Mesenchymal stem cell (in vitro differentiated cells and primary cell): ENCODE measurements at places on chromosomes 6 and 20.

DNA sequence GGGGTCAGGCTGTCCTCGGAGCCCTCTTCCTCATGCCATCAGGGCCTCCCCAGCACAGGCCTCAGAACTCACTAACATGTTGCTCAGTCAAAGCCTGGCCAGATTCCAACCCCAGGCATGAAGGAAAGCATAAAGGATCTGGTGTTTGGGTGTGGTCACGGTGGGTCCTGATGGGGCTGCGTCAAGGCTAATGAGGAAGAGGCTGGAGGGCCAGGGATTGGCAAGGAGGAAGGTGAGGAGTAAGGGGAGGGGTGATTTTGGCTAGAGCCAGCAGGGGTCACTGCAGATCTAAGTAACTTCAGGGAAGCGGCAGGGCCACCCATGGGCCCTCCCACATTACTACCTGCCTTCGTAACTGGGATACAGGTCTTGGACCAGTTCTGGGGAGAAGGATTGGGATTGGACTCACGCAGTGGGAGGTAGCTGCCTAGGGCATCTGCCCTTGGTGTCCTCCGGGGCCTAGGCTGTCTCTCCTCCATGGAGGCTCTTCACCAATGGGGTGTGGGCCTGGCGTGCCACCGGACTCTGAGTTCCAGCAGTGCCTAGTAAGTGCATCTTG, 36.2 kb upstream of the MRPS18A start:
- peak; percentile 61 for DNase-seq
- no peak overlapping the region for H3K27ac ChIP-seq
- H3K36me3 ChIP-seq: no peaks in the 10 kb centered on the region
- H3K4me3 ChIP-seq: no peak overlapping the region
- peaks cover 11% of the 10 kb centered on the region for H3K4me1 ChIP-seq

- H3K27me3 ChIP-seq: no peaks in the 10 kb centered on the region
- DNase-seq: no peak
- H3K36me3 ChIP-seq: peaks cover 11% of the 10 kb centered on the region
- peaks cover 6% of the 10 kb centered on the region for H3K4me1 ChIP-seq
Measured at GRCh38 chr6:150878347-150879213, 13.1 kb downstream of the MTHFD1L start.

GRCh38 chr6:125747589-125748405, 1.6 kb upstream of the HEY2 start:
- H3K27me3 ChIP-seq: peaks cover 5% of the 10 kb centered on the region
- H3K4me3 ChIP-seq: peak overlapping the region; percentile 55
- peaks cover 22% of the 10 kb centered on the region for H3K4me1 ChIP-seq
- DNase-seq: peak; percentile 59

DNA sequence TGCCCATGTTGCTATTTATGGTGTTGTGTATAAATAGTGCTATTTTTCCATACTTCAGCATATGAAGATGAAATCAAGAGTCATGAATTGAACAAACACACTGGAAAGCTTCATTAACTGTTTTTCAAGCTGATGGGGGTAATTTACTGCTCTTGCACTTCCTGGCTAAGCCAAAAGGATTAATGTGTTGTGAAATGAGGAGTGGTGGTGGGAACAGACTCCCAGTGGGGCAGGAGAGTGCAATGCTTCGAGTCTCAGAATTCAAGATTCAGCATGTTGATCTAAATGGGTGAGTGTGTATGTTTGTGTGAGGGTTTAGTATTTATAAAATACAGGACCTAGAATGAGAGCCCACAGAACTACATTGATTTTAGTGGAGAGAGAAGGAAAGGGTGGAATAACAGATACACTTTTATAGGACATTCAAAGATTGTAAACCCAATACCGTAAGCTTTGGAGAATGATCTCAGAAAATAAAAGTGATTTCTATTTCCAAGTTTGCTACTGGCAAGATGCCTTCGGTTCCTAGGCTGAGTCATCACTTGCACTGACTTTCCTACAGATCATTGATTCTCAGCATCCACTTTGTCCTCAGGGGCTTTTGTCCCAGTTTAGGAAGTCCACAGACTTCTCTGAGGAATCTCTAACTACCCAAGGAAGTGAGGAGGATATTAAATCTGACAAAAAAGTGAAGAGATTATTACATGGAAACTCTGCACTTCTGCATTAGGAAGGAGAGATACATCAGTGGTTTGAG, 303.6 kb downstream of the TRDN start:
- peak; percentile 5 for DNase-seq
- peak overlapping the region; percentile 13 for H3K4me3 ChIP-seq
- H3K4me1 ChIP-seq: no peaks in the 10 kb centered on the region
- H3K27me3 ChIP-seq: no peaks in the 10 kb centered on the region
- H3K36me3 ChIP-seq: no peaks in the 10 kb centered on the region
- no peak overlapping the region for H3K27ac ChIP-seq

- no peak overlapping the region for H3K27ac ChIP-seq
- H3K4me1 ChIP-seq: peaks cover 44% of the 10 kb centered on the region
- no peak for DNase-seq
- no peaks in the 10 kb centered on the region for H3K27me3 ChIP-seq
- no peak overlapping the region for H3K4me3 ChIP-seq
Measured at GRCh38 chr6:41651246-41651961, 13.1 kb downstream of the MDFI start.

- no peak for DNase-seq
- H3K27me3 ChIP-seq: no peaks in the 10 kb centered on the region
- no peak overlapping the region for H3K4me3 ChIP-seq
- H3K4me1 ChIP-seq: no peaks in the 10 kb centered on the region
- no peak overlapping the region for H3K27ac ChIP-seq
- H3K36me3 ChIP-seq: no peaks in the 10 kb centered on the region
Measured at GRCh38 chr6:84912472-84913322, 148.3 kb upstream of the TBX18 start.

- H3K27ac ChIP-seq: no peak overlapping the region
- peak overlapping the region; percentile 65 for H3K4me3 ChIP-seq
- DNase-seq: no peak
- no peaks in the 10 kb centered on the region for H3K36me3 ChIP-seq
- H3K4me1 ChIP-seq: peaks cover 17% of the 10 kb centered on the region
Measured at GRCh38 chr6:169075211-169075914, 178.3 kb downstream of the THBS2 start.

GRCh38 chr6:43399932-43400487, 27.3 kb upstream of the ABCC10 start:
- peaks cover 2% of the 10 kb centered on the region for H3K4me1 ChIP-seq
- no peak overlapping the region for H3K27ac ChIP-seq
- peaks cover 6% of the 10 kb centered on the region for H3K27me3 ChIP-seq
- no peak for DNase-seq
- no peaks in the 10 kb centered on the region for H3K36me3 ChIP-seq
- no peak overlapping the region for H3K4me3 ChIP-seq

- no peaks in the 10 kb centered on the region for H3K4me1 ChIP-seq
- peak overlapping the region; percentile 74 for H3K4me3 ChIP-seq
- H3K36me3 ChIP-seq: no peaks in the 10 kb centered on the region
- H3K27me3 ChIP-seq: peaks cover 11% of the 10 kb centered on the region
Measured at GRCh38 chr6:28838289-28838633, 85.5 kb downstream of the TRIM27 start.

DNA sequence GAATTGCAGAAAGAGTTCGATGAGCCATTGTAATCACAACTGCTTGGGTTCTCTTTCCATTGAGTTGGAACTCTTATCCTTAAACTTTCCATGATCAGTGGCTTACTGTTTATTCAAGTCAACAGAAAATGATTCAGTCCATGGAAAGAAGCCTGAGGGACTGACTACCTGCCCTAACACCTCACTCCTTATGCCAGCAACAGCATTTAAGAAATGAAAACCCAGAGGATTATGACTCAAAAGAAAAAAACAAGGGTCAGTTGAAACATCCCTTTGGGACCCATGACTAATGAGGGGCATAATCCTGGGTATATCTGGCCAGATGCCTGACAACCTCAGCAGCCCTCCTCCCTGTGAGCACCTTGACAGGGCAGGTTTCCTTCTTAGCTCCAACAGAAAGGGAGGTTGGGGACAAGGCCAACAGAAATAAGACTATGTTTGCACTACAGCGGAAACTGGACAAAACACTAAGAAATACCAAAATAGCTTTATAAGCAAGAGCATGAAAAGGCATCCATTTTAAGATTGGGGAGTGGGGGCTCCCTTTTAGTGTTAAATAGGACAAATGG, 106.7 kb downstream of the MAP3K5 start:
- no peak overlapping the region for H3K27ac ChIP-seq
- no peaks in the 10 kb centered on the region for H3K27me3 ChIP-seq
- H3K4me1 ChIP-seq: peaks cover 2% of the 10 kb centered on the region
- H3K36me3 ChIP-seq: no peaks in the 10 kb centered on the region
- no peak for DNase-seq

DNA sequence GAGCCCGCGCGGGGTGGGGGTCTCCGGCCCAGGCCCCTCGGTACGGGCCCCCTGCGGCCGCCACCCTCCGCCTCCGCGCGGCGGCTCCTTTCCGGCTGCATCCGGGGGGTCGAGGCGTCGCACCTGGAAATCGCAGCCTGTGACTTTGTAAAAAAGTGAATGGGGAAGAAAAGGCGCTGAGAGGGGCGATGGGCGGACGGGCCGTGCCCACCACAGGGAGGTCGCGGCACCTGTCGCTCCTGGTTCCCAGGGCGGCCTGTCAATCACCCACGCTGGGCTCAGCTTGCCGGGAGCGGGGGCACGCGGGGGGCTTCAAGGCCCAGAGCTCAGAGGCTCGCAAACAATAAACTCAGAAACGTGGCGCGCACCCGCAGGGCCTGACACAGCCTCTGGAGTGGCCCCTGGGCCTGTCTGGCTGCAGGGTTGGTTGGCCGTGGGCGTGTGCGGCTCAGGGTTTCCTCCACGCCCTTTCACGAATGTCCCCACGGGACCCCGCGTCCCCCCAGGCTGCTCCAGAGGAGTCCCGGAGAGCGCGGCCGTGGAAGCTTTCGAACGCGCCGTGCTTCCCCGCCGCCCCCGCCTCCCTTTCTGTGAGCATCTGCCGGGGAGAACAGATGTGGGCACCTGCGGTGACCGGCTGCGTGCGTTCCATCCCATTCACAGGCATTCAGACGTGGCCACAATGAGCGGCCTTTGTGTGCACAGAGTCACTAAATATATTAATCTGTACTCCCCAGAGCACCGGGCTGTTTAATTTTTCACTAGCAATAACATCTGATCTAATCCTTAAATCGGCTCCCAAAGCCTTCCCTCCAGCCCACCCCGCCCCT, 6.1 kb upstream of the DLL1 start:
- no peak overlapping the region for H3K27ac ChIP-seq
- no peak overlapping the region for H3K4me3 ChIP-seq
- peaks cover 51% of the 10 kb centered on the region for H3K27me3 ChIP-seq
- H3K36me3 ChIP-seq: no peaks in the 10 kb centered on the region
- DNase-seq: no peak

GRCh38 chr6:73656531-73657145, 2.8 kb upstream of the SLC17A5 start:
- no peak overlapping the region for H3K4me3 ChIP-seq
- no peaks in the 10 kb centered on the region for H3K27me3 ChIP-seq
- H3K36me3 ChIP-seq: peaks cover 7% of the 10 kb centered on the region
- DNase-seq: no peak
- no peak overlapping the region for H3K27ac ChIP-seq
- no peaks in the 10 kb centered on the region for H3K4me1 ChIP-seq

DNA sequence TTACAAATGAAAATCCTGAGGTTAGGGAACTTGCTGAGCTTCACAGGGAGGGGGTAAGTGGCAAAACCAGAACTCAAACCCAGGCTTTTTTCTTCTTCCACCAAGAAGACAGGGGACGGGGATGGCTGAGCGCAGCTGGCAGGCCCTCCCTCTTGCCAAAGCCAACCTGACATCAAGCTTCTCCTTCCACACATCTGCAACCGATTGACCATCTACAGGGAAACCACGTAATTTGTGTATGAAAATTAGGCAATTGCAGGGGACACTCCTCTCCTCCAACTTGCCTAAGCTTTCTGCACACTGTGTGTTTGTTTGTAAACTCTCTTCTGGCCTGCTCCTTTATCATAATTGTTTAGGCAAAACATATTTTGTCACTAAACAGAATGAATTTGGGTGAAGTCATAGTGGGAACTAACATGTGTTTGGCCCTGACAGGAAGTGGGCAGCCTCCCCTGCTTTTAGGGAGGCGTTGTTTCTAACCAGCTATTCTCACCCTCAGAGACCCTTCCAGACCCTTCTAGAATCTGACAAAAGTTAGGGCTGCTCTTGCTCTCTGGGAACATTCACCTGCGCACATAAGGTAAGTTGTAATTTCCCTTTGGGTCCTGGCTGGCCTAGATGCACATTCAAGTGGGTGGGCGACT, 18.9 kb downstream of the ZNF831 start:
- H3K27me3 ChIP-seq: no peaks in the 10 kb centered on the region
- H3K4me3 ChIP-seq: no peak overlapping the region
- DNase-seq: no peak

DNA sequence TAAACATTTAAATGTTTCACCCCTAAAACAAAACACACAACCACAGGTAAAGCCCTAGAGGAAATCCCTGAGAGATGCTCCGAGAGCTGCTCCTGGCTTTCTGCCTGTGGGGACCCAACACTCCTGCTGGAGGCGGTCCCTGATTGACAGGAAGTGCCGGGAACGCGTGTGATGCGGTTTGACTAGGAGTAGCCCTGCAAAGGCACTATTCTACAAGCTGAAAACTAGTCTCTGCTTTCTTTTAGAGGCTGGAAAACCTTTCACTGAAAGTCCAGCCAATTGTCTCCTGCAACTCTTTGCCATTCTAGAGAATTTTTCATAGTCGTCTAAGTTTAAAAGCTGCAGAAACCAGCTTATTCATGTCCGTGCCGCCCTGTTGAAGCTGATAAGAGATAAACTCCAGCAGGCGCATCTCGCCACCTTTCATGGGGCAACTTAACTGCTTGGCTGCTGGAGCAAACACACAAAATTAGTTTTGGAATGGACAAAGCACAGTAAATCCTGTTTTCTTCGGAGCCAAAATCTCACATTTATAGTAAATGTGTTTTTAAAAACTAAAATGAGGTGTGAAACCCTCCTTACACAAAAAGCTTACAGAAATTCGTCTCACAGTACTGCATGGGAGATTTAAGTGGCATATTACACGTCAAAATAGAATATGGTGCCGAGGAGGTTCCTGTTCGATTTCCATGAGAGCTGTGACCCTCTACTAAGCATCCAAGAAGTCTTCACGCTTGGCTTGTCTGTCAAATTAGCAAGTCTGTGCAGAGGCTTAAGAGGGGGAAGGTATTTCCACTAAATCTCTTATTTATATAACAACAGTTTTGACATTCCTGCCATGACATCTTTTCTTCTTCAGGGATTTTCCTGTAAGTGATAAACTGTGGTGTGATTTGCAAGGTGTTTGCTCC, 46.9 kb downstream of the DACT2 start:
- no peak for DNase-seq
- no peak overlapping the region for H3K27ac ChIP-seq
- peaks cover 34% of the 10 kb centered on the region for H3K4me1 ChIP-seq

DNA sequence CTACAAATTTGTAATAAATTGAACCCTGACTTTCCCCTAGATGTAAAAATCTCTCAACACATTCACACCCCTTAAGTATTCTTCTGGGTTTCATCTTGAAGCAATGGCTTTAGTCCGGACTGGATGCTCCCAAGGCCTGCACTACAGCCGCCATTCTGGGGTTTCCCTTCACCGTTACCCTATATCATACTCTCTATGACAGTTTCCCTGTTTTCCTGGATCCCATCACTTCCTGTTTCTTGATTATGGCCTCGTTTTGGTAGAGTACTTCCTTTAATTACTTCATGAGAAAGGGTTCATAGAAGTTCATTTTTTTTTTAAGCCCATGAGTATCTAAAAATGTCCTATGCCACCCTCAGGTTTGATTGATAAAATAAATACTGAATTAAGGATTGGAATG, 11.7 kb downstream of the FIG4 start:
- H3K36me3 ChIP-seq: no peaks in the 10 kb centered on the region
- H3K27me3 ChIP-seq: no peaks in the 10 kb centered on the region
- H3K27ac ChIP-seq: no peak overlapping the region
- no peak overlapping the region for H3K4me3 ChIP-seq
- H3K4me1 ChIP-seq: no peaks in the 10 kb centered on the region

- peak overlapping the region; percentile 30 for H3K27ac ChIP-seq
- H3K36me3 ChIP-seq: no peaks in the 10 kb centered on the region
- H3K27me3 ChIP-seq: no peaks in the 10 kb centered on the region
- peak; percentile 66 for DNase-seq
- no peak overlapping the region for H3K4me3 ChIP-seq
- H3K4me1 ChIP-seq: peaks cover 3% of the 10 kb centered on the region
Measured at GRCh38 chr20:7841291-7841970, 98.8 kb downstream of the HAO1 start.
